ENCODE measurements at places on chromosomes 13 and 19.
A peak's percentile ranks its signal among the peaks of the same experiment; 100 is the strongest.

GRCh38 chr19:13849991-13850909 is 26.7 kb upstream of the NANOS3 start:
- peak; percentile 56 for DNase-seq

DNA sequence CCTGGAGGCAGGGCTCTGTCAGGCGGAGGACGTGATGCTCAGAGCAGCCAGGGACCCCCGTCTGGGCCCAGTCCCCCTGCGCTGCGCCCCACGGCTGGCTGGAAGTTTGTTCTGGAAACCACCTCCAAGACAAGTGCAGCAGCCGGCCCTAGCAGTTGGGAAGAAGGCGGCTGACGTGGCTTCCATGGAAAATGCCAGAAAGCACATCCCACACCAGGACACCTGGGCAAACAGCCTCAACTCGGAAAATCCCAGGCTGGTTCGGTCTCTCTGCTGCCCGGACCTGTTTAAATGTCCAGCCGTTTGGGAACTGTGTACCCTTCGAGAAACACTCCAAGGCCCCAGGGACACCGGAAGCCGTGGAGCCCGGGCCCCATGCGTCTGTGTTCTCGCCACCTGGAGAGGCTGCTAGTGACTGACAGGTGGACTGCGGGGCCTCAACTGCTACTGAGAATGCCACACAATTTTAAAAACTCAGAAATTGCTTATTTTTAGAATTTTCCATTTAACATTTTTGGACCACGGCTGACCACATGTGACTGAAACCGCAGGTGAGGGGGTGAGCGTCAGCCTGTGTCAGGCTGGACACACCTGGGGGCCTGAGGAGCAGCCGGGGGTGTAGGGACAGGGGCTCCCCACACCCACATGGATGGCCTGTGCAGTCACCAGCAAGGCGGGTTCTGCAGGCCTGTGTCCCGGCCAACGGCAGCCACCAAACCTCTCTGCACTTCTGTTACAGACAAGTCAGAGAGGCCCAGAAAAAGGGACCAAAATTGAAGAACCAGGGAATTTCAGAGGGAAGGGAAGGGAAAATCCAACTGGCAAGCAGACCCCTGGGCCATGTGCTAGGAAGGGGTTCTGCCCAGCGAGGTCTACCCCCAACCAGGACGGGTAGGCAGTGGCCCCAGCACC is 31.7 kb downstream of the RASA3 start:
- no peak for DNase-seq

DNA sequence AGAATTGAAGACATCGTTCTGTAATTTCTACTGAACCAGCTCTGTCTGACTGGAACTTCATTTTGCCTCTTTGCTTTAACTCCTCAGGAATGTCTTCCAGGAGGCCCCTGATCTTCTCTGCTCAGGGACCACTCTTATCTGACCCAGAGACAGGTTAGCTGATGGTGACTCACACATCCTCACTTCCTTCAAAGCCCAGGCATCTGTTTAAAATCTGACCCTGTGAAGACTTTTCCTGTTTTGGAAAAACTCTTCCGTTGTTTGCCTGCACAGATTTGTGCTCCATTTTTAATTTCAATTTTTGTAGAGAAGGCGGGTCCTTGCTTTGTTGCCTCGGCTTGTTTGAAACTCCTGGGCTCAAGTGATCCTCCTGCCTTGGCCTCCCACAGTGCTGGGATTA is 1.6 kb downstream of the ARL11 start:
- DNase-seq: no peak

DNA sequence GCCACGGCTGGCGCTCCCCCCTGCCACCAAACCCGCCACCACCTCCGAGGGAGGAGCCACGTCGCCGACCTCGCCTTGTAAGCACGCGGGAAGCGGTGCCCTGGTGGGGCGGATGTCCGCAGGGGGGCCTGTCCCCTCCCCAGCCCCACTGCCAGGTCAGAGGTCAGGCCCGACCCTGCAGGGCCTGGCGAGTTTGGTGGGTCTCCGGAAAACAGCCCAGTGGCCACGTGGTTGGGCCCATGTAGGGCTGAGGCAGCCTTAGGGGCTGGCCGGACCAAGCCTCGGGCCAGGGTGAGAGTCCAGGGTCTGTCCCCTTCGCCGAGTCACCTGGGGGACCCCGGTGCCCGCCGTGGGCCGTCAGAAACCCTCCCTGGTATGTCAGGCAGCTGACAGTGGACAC is 26.5 kb downstream of the SMIM24 start:
- no peak for DNase-seq

- DNase-seq: no peak
These were observed 80.2 kb upstream of the SERP2 start for GRCh38 chr13:44293374-44293773.

DNA sequence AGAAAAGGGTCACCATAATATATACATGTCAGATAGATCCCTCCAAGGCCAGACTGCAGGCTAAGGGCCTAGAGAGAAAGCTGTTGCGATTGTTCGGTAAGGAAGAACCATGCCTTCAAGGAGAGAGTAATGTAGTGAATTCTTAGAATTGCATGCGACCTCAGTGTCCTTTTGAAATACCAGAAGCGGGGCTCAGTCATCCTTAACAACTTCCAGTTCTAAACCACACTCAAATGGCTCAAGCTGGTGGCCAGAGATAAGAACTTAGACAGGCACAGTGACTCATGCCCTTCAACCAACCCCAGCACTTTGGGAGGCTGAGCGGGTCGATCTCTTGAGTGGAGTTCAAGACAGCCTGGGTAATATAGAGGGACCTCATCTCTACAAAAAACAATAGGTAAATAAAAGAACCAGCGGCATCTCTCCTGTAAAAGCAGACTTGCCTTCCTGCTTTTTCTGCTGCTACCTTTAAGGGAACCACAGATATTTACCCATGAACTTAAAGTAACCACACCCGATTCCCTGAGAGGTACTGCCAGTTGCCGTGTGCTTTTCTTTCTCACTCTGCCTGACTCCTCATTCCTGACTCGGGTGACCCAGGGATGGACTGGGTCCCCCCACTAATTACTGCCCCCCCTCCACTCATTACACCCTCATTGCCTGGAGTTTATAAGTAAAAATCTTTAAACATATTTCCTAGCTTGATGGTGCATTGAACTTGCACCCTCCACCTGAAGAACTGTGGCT is 15.4 kb upstream of the SIGLEC6 start:
- DNase-seq: no peak

Data from NCI-H1930 (cell line).